ENCODE measurements at places on chromosomes 3 and 15.

- peak; percentile 57 for DNase-seq
Observed at GRCh38 chr3:196111939-196112386, 30.1 kb upstream of the TFRC start.

DNA sequence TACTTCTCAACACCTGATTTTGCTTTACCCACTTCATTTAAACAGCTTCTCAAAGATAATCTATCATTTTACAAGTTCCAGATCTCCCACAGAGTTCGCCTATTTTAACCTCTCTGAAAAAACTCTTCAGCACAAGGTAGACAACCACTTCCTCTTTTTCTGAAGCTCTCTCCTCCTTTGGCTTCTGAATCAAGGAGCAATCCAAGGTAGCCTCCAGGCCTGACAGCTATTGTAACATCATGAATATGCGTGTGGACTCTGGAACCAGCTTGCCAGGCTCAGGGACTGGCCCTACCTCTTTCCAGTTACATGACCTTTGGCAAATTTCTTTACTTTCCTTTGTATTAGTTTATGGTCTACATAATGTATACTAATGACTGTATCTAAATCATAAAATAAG, 405.9 kb upstream of the ZNF385D start:
- no peak for DNase-seq

- no peak for DNase-seq
Observed at GRCh38 chr15:27677951-27678350, 421.2 kb downstream of the OCA2 start.

DNA sequence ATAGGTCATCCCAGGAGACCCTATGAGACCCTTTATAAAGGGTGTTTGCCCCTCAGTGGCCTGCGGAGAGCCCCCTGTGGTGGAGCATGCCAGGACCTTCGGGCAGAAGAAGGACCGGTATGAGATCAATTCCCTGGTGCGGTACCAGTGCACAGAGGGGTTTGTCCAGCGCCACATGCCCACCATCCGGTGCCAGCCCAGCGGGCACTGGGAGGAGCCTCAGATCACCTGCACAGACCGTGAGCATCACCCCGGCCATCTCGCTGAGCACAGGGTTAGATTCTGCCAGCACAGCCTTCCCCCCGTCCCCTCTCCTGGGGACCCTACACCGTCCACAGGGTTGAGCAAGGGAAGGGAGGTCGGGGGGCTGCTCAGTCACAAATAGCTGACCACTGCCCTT, 21.6 kb downstream of the HAPLN3 start:
- DNase-seq = no peak

- no peak for DNase-seq
Observed at GRCh38 chr3:194928831-194929577, 243.3 kb downstream of the FAM43A start.

DNA sequence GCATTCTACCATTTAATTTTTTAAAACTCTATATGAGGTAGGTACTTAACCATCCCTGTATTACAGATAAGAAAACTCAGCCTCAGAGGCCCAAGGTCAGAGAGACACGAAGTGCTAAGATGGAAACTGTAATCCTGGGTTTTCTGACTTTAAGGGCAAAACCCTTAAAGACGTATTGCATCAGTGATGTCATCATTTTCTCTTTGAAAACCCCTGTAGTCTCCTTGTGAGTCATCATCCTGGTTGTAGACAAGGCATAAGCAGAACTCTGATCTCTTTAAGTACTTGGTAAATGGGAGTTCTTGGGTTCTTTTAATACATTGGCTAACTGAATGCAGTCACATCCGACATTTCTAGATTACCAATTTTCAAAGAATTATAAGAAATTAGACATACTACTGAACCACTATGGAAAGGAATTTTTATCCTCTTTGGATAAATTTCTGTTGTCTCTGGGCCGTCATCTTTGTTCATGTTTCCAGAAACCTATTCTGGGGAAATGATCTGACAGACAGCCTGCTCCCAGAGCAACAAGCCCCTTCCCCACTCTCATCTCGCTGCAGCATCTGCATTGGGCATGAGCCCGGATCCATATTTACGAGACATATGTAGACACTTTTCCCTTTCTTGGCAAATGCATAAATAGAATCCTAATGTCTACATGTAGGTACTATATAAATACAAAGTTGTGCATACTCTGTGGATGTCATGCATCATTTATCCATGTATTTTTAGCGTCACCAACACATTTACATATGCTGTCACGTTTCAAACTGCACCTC, 48.7 kb upstream of the MDFIC2 start:
- no peak for DNase-seq

Data from CD4-positive, alpha-beta T cell treated with Interleukin-4 for 1 hour (primary cell).